ENCODE measurements at places on chromosomes 7 and 10. TPM values are rescaled to one million over a fixed set of nuclear protein-coding genes. Genes with fewer than 3 reads are reported as not detected.

Gene WDR86
- 0.46 TPM for total RNA-seq

Gene OR2A5
- not detected for total RNA-seq

Gene CALML5
- not detected for total RNA-seq

Gene LRRC17
- total RNA-seq: not detected

Gene ZPBP
- total RNA-seq: not detected

Data from activated T-cell treated with anti-CD3 and anti-CD28 coated beads, Interleukin-2, amount 50 U/mL, for 4 hours (primary cell).